Astrocyte of the spinal cord (primary cell): ENCODE measurements at places on chromosomes 11 and 22.

DNA sequence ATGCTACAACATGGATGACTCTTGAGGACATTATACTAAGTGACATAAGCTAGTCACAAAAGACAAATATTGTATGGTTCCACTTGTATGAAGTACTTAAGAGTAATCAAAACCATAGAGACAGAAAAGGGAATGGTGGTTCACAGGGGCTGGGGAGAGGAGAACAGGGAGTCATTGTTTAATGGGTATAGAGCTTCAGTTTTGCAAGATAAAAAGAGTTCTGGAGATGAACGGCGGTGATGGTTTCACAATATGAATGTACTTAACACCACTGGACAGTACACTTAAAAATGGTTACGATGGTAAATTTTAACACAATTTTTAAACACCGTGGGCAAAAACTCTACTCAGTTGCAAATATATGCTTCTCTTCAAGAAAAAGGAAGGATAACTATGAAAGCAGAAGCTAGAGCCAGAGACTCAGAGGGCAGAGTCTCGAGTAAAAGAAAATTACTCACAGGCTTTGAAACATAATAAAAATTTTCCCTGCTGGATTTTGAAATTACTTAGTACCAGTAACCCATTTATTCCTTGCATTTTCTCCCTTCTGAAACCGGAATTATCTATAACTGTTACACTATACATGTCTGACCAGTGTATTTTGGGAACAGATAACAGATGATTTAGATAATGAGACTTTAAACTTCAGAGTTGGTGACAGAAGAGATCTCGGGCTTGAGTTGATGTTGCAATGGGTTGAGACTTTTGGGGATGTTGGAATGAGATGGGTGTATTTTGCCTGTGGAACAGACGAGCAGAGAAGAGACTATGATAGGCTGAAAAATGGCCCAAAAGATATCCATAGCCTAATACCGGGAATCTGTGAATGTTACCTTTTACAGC, 15.0 kb downstream of the MRTFA start:
- no peak for DNase-seq

DNA sequence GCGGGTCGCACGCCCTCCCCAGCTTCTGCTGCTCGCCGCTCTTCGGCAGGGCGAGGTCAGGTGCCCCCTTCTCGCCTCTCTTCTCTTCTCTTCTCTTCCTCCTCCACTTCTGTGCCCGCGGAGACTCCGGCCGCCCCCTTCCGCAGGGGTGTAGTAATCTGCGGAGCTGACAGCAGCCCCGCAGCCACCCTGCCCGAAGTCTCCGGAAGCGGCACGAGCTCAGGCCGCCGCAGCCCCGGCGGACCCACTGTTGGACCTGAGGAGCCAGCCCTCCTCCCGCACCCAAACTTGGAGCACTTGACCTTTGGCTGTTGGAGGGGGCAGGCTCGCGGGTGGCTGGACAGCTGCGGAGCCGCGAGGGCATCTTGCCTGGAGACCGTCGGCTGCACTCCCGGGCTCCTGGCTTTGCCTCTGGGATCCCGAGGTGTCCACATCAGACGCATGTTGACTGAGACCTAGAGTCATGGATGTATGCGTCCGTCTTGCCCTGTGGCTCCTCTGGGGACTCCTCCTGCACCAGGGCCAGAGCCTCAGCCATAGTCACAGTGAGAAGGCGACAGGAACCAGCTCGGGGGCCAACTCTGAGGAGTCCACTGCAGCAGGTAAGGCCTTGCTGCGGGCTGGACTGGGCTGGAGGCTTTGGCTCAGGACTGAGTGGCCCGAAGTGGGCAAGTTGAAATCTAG, 486 bp downstream of the STIM1 start:
- no peak for DNase-seq

DNA sequence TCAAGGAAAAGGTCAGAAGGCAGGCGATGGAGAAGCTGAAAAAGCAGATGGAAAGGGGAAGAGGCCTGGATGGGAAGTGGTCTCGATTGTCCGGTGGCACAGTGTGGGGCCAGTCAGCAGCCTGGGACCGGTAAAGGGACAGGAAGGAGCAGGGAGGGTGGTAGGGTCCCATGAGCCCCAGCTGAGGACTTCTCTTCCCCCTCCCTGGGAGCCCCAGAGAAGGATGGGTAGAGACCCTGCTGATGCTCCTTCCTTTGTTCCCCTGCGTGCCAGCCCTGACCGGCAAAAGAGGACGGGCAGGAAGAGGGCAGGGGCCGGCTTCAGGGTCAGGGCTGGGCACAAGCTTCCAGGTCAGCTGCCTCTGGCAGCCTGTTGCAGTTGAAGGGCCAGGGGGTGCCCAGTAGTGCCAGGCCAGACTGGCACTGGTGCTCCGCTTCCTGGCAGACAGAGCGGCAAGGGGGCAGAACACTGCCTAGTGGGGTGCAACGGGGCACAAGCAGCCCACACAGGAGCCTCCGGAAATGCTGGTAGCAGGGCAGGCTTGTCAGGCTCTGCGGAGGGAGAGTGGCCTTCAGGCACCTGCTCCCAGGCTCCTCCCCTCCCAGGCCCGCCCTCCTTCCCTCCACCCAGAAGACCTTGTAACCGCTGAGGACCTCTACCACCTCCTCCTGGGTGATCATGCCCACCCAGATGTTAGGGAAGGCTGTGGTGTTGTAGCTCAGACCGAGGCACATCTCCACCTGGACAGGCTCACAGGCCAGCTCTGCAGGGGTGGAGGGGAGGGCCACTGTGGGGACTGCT, 739 bp upstream of the C1QTNF5 start:
- DNase-seq = no peak

GRCh38 chr11:86403458-86403857, 28.8 kb downstream of the CCDC81 start:
- DNase-seq = no peak

- peak; percentile 0 for DNase-seq
Measured at GRCh38 chr11:84947970-84948580, 679.1 kb downstream of the DLG2 start.

- no peak for DNase-seq
Measured at GRCh38 chr22:46508491-46508999, 28.9 kb downstream of the CELSR1 start.

DNA sequence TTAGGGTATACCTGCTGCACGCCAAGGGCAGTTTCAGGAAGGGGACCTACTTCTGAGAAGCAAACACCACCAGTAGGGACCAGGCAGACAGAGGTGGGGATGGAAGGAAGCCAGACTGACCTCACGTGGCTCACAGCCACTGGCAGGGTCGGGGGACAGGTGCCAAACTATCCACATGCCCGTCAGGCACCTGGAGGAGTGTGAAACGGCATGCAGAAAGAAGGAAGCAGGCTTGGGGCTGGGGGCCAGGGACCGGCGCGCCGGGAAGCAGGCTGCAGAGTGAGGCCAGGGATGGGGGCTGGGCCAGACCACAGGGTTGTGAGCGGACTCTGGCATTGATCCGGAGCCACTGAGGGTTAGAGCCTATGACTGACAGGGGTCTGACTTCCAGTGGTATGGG, 47.5 kb downstream of the CDKN1C start:
- DNase-seq = no peak
